ENCODE measurements at places on chromosomes 2 and 18.
A peak's percentile ranks its signal among the peaks of the same experiment; 100 is the strongest.

DNA sequence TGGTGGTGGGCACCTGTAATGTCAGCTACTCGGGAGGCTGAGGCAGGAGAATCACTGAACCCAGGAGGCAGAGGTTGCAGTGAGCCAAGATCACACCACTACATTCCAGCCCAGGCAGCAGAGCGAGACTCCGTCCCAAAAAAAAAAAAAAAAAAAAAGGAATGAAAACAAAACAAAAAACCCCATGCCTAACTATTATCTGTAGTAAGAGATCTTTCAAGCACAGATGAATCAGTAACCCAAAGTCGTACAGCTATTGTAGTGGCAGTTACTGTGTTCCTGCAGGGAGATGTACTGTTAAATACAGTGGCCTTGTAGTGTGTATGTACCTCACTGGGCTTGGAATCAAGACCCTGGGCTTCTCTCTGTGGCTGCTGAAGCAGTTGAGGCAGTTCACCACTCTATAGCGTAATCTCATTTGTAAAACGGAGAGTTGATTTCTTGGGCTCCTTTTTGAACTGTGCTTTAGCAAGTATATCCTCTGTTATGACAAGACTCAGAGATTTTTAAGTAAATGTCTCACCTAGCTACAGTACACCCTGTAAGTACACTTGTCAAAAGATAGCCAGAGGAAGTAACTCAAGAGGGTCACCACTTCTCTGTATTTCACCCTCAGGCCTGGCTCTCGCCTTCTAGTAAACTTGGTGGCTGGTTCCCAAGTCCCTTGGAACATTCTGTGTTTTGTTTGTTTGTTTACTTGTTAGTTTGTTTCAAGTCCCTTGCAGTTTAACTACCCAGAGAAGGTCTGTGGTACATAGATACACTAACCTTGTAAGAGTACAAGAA, 109.6 kb upstream of the FOSL2 start:
- no peaks in the 10 kb centered on the region for H3K27me3 ChIP-seq
- no peak overlapping the region for H3K4me3 ChIP-seq
- no peaks in the 10 kb centered on the region for H3K36me3 ChIP-seq
- H3K27ac ChIP-seq = no peak overlapping the region
- H3K4me1 ChIP-seq = no peaks in the 10 kb centered on the region

DNA sequence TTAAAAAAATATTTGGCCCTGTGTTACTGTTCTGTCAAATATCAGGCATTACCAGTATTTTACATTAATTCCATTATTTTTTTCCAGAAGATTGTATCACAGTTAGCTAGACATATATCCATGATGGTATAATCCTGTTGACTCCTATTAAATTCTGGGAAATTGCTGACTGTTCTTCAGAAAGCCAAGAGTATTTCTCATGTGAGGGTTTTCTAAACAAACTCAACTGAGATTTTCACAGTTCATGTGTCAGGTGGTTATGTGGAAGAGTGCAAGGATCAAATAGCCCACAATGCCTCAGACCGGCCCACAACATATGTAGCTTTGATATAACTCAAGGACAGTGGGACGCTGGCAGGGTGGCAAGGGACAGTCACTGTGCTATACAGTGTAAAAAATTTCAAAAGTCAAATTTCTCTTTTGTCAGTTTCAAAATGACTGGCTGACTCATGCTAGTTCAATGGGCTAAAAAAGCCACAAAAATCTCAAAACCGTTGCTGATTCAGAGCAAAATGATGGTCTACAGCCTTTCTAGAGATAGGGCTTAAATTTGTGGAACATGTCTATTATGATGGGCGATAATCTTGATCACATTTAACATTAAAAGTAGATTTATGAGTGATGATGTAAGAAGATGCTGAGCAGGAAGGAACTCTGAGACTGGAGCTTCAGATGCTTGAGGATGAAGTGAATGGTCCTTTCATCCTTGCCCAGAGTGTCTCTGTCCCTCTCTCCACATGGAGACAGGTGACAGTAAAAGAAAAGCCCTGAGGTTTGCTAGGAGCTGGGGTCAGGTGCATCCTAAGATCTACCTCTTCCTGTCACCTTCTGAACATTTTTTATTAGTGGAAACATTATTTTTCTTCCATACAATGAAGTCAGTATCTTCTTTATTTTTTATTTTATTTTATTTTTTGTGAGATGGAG, 175.8 kb upstream of the PIEZO2 start:
- no peak for DNase-seq
- H3K27ac ChIP-seq = no peak overlapping the region
- no peaks in the 10 kb centered on the region for H3K27me3 ChIP-seq

DNA sequence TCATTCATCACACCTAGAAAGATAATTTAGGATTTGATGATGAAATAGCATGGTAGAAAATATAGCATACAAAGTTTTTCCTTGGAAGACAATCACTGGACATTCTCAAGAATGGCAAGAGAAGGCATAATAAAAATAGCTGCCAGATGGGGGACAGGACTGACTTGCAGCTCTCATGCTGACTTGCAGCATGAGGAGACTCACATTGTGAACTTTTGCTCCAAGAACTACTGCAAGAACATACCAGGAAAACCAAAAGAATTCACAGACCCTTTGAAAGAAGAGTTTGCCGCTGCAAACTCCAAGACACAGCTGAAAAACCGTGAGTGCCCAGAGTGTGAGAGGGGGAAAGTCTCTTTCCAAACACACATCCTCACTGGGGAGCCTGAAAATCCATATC, 47.0 kb downstream of the CRYGD start:
- DNase-seq = no peak
- H3K36me3 ChIP-seq = no peaks in the 10 kb centered on the region
- H3K4me3 ChIP-seq = no peak overlapping the region

DNA sequence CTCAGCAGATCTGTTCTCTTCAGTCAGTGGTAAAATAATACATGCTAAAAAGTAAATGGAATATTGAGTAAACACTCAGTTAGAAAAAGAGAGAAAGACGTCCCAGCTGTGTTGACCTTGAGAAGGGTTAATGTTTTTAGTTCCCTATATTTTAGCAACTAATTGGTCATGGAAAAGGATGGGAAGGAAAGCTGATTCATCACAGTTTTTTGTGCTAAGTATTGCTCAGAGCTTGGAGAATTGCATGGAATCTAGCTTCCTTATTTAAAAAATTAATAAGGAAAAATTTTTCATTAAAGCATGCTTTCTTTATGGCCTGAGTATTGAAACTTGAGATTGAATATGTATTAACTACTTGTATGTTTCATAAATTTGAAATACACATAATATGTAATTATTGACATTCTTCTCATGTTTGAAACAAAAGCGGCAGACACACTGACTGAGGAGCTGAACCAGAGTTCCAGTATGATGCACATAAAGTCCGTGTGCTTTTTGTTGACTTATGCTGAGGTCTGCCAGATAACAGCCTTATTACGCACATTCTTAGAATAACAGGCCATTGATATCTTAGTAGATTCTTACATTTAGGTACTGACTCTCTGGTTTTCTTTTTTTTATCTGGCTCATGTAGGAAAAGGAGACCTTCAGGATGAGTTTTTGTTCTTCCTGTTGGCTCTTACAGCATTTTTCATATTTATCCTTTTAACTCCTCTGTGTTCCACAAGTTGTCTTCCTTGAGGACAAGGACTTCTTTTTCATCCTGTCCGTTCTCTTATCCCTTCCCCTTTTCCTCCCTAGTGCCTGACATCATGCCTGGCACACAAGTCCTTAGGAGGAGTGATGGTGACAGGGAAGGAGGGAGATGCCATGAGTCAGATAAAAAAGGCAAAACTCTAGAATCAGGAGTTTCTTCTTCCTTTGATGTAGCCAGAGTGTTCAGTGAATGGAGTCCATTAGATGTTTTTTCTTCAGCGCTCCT, 194.1 kb downstream of the PTPRM start:
- H3K36me3 ChIP-seq = no peaks in the 10 kb centered on the region
- DNase-seq = no peak
- H3K4me1 ChIP-seq = peaks cover 27% of the 10 kb centered on the region
- H3K4me3 ChIP-seq = no peak overlapping the region
- H3K27ac ChIP-seq = no peak overlapping the region

DNA sequence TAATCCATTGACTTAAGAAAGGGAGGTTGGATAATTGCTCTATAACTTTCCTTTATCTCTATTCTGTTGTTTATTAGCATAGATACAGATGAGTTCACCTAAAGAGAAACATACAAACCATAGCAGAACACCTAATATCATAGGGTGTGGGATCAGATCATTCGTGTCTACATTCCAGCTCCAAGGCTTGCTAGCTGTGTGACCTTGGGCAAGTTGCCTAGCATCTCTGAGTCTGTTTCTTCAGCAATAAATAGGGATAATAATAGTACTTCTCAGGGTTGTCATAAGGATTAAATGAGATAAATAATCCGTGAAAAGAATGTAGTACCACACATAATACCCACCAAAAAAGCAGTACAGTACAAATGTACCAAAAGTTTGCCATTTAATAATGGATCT, 126.2 kb downstream of the PLB1 start:
- DNase-seq = no peak
- H3K27ac ChIP-seq = peak overlapping the region; percentile 92
- no peaks in the 10 kb centered on the region for H3K27me3 ChIP-seq
- no peak overlapping the region for H3K4me3 ChIP-seq

DNA sequence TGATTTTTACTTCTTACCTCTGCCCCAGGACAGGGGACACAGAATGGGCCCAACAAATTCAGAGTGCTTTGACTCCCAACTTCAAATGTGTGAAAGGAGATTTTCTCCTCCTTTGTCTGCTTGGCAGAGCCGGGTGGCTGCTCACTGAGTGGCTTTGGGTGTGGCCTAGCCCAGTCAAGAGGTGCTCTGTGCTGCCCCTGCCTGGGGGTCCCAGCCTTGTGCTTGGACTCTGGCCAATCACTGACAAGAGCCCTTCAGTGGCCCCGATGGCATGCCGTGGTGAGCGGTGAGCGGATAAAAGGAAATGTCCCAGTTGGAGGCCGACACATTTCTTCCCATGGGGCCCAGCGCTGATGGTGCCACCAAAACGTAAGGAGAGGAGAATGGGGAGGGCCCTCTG, 259.2 kb downstream of the CELF4 start:
- H3K27ac ChIP-seq = no peak overlapping the region
- DNase-seq = no peak
- H3K36me3 ChIP-seq = no peaks in the 10 kb centered on the region
- H3K4me1 ChIP-seq = no peaks in the 10 kb centered on the region
- no peak overlapping the region for H3K4me3 ChIP-seq
- H3K27me3 ChIP-seq = no peaks in the 10 kb centered on the region

GRCh38 chr18:69022426-69022825, 224.5 kb downstream of the CCDC102B start:
- no peaks in the 10 kb centered on the region for H3K27me3 ChIP-seq
- no peak overlapping the region for H3K4me3 ChIP-seq
- no peaks in the 10 kb centered on the region for H3K4me1 ChIP-seq
- no peak for DNase-seq
- no peaks in the 10 kb centered on the region for H3K36me3 ChIP-seq

DNA sequence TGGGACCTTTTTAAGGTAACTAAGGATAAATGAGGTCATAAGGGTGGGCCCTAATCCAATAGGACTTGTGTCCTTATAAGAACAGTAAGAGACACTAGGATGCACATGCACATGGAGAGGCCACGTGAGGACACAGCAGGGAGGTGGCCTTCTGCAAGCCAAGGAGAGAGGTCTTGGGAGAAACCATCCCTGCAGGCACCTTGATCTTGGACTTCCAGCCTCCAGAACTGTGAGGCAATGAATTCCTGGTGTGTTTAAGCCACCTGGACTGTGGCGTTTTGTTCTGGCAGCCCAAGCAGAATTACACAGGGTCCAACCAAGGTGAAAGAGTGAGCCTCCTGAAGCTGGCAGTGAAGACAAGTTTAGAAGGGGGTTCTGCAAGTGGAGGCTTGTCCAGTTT, 89.6 kb upstream of the IL1R2 start:
- H3K4me3 ChIP-seq = no peak overlapping the region
- DNase-seq = no peak
- no peaks in the 10 kb centered on the region for H3K27me3 ChIP-seq
- H3K36me3 ChIP-seq = no peaks in the 10 kb centered on the region
- H3K4me1 ChIP-seq = no peaks in the 10 kb centered on the region

DNA sequence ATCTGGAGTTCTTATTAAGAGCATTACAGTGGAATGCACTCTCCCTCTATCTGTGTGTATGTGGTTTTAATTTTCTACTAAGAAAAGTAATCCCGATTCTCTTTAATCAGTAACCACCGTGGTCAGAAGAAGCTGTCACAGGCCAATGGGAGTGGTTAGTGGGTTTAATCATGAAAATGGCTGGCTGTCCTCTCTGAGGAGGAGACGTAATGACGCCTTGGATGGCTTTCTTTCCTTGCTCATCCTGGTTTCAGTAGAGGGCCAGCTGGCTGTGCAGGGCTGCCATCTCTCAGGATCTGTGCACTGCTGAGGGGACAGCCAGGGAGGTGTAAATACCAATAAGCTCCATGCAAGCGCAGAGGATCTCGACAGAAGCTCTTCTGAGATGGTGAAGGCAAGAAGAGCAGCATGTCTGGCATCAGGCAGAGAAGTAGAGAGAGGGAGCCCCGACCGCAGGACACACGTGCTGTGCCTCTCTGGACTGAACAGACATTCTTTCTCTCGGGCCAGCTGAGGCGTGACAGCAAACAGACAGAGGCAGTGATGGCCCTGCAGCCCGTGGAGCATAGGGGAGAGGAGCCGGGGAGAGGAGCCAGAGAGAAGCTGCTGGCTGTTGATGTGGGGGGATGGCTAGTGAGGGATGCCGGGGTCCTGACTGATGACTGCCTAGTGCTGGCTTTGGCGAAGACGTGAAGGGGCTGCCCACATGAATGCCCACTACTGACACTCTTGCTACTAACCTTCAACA, 65.1 kb upstream of the DAPL1 start:
- DNase-seq = no peak
- no peak overlapping the region for H3K27ac ChIP-seq
- no peak overlapping the region for H3K4me3 ChIP-seq
- no peaks in the 10 kb centered on the region for H3K27me3 ChIP-seq
- H3K36me3 ChIP-seq = no peaks in the 10 kb centered on the region

DNA sequence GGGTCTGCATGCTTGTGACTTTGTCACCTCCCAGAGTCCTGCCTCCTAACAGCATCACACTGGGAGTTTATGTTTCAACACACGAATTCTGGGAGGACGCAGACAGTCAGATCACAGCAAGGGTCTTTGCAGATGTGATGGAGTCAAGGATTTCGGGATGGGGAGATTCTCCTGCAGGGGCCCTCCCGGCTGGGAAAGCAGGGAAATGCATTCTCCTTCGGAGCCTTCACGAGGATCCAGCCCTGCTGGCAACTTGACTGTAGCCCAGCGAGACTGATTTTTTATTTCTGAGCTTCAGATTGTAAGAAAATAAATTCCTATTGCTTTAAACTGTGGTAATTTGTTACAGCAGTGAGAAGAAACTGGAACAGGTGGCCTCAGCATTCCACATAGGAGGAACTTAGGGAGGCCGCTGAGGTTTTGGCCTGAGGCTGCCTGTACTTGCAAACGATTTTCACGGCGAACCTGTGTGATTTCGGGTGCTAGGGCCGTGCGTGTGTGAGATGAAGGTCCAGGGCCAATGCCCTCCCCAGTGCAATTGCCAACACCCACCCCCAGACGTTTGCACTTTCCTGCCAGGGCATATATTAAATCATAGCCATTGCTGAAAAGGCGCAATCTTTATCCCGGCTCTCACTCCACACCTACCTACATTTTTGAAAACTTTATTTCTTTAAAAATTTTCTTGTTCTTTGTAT, 79.8 kb downstream of the ASB1 start:
- H3K4me1 ChIP-seq = no peaks in the 10 kb centered on the region
- H3K27me3 ChIP-seq = no peaks in the 10 kb centered on the region
- DNase-seq = no peak
- H3K36me3 ChIP-seq = no peaks in the 10 kb centered on the region
- no peak overlapping the region for H3K27ac ChIP-seq
